ENCODE measurements at places on chromosomes 5 and 9. TPM values are rescaled to one million over a fixed set of nuclear protein-coding genes. Genes with fewer than 3 reads are reported as not detected.

EGFLAM gene
- 26.0 TPM for total RNA-seq

TMEM215 gene
- total RNA-seq, result not detected

SYNPO gene
- 1.3 TPM for total RNA-seq

CEP120 gene
- total RNA-seq, result 34.6 TPM

PHF24 gene
- total RNA-seq, result under 0.01 TPM

SPATA31D1 gene
- not detected for total RNA-seq

TMEM174 gene
- total RNA-seq, result not detected

FCN2 gene
- total RNA-seq, result not detected

CMBL gene
- 8.3 TPM for total RNA-seq

RELL2 gene
- 12.1 TPM for total RNA-seq

NHP2 gene
- total RNA-seq, result 72.8 TPM

HTR4 gene
- not detected for total RNA-seq

PHAX gene
- total RNA-seq, result 49.0 TPM

C9orf43 gene
- total RNA-seq, result 1.9 TPM

WDR38 gene
- not detected for total RNA-seq

PAIP2 gene
- total RNA-seq, result 38.0 TPM

LSM11 gene
- 2.6 TPM for total RNA-seq

CDKN2A gene
- 26.5 TPM for total RNA-seq

RPL35 gene
- 1,457 TPM for total RNA-seq

DNM1 gene
- total RNA-seq, result 3.2 TPM

EIF4E1B gene
- not detected for total RNA-seq

KCNT1 gene
- not detected for total RNA-seq

PCDHGA1 gene
- total RNA-seq, result 0.83 TPM

CACFD1 gene
- 6.1 TPM for total RNA-seq

C9 gene
- total RNA-seq, result not detected

SPATA31C1 gene
- not detected for total RNA-seq

SUSD1 gene
- total RNA-seq, result 1.3 TPM

ARSI gene
- total RNA-seq, result 38.8 TPM

FOXD4L3 gene
- 0.33 TPM for total RNA-seq

KCNV2 gene
- not detected for total RNA-seq

TTLL11 gene
- 5.7 TPM for total RNA-seq

UBE2QL1 gene
- total RNA-seq, result not detected

IL33 gene
- 0.94 TPM for total RNA-seq

GCNT4 gene
- 9.7 TPM for total RNA-seq

ADGRD2 gene
- 0.50 TPM for total RNA-seq

CDH9 gene
- not detected for total RNA-seq

LHX2 gene
- total RNA-seq, result not detected

PCDHA1 gene
- total RNA-seq, result 0.26 TPM

ANKRD18B gene
- 5.9 TPM for total RNA-seq

GTF2H2 gene
- total RNA-seq, result 44.3 TPM

MTREX gene
- 96.7 TPM for total RNA-seq

ANKRD34B gene
- total RNA-seq, result not detected

PDLIM4 gene
- total RNA-seq, result 94.6 TPM

RANBP3L gene
- total RNA-seq, result not detected

INSL4 gene
- total RNA-seq, result not detected

GLRA1 gene
- not detected for total RNA-seq

CA9 gene
- total RNA-seq, result 0.50 TPM

DAB2 gene
- total RNA-seq, result 67.7 TPM

SV2C gene
- total RNA-seq, result under 0.01 TPM

CKMT2 gene
- total RNA-seq, result not detected

SPATA31D4 gene
- not detected for total RNA-seq

MARCOL gene
- not detected for total RNA-seq

ARL10 gene
- 0.56 TPM for total RNA-seq

CDH10 gene
- total RNA-seq, result 0.21 TPM

CRHBP gene
- not detected for total RNA-seq

AKNA gene
- 5.3 TPM for total RNA-seq
